ENCODE measurements at places on chromosomes 1 and 21. TPM values are rescaled to one million over a fixed set of nuclear protein-coding genes. Genes with fewer than 3 reads are reported as not detected.

Gene RAB25
- total RNA-seq = not detected

Gene LCE6A
- total RNA-seq = not detected

DNA sequence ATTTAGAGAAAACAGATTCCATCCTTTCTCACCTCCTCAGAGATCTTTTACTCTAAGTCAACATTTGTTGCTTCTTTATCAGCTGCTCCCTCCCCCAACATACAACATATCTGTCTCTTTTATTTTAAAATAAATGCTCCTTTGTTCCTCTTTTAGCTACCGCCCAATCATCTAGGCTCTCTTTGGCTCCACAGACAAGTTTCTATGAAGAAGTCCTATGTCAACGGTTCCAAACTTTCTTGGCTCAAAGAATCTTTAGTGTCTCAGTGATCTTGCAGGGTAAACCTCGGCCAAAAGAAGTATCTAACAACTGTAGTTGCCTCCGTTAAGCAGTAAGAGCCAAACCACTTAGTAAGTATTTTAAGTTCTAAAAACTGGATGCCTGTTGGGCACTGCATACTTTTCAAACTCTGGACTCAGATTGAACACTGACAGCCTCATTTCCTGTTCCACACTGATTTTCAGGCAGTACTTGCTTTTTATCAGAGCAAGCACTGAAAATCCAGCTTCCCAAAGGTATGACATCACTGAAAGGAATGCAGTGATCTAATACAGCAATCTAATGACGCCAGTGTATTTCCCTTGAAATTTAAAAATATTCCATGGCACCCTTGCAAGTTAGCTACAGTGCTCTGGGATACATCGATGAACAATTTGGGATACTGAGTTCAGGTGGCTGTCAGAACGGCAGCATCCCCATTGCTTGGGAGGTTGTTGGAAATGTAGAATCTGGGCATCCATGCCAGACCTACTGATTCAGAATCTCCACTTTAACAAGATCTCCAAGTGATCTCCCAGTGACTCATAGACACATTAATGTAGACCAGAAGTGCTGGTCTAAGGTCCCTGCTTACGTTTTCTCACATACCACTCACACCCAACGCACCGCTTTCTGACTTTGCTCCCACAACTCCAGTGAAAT, 26.8 kb downstream of the EGLN1 start:
- no peak for DNase-seq

GRCh38 chr1:230863449-230863848, 4.9 kb downstream of the C1orf198 start:
- DNase-seq = no peak

DNA sequence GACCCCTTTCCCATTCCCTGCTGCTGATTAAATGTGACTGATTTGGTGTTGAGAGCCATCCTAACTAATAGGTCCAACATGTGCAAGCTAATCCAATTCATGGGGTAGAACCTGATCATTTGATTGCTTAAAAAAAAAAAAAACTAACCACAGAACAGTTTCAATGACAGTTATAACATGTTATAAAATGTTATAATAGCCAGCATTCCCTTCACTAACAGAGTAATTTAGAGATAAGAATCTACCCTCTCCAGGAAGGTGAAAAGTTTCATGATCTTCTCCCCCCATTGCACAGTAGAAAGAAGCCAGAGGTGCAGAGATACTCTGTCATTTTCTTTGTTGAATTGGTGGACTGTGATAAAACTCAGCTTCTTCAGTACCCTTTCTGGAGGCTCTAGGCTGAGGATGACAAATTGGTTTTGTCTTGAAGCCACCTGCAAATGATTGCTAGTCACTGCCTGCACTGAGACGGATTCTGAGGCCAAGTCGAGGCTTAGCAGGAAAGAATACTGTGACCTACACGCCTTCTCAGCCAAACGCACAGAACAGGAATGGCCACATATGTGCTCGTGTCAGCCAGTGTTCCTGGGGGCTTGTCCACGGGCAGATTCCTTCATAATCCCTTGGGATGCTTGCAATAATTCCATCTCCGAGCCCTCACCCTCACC, 215.7 kb upstream of the IRF2BP2 start:
- no peak for DNase-seq

DNA sequence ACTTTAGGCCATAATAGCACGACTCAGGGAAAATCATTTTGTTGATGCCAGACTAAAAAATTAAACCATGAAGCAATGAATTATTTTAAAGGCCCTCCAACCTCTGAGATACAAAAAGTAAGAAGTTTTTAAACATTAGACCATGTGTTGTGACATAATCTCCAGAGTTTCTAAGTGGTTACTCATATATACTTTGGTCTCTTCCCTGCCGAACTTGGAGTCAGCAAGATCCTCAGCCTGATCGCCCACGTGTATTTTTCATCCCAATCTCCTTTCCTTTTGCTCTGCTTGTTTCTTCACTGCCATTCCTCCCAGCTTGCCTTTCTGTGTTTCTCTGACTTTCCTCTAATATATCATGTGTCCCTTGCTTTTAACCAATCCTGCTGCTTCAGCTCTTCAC, 3.8 kb downstream of the ARV1 start:
- no peak for DNase-seq

GRCh38 chr1:201253411-201253810, 29.9 kb upstream of the PKP1 start:
- no peak for DNase-seq
